ENCODE measurements at places on chromosomes 3 and 15.

- DNase-seq = no peak
Measured at GRCh38 chr15:66907826-66908743, 157.3 kb upstream of the SMAD3 start.

DNA sequence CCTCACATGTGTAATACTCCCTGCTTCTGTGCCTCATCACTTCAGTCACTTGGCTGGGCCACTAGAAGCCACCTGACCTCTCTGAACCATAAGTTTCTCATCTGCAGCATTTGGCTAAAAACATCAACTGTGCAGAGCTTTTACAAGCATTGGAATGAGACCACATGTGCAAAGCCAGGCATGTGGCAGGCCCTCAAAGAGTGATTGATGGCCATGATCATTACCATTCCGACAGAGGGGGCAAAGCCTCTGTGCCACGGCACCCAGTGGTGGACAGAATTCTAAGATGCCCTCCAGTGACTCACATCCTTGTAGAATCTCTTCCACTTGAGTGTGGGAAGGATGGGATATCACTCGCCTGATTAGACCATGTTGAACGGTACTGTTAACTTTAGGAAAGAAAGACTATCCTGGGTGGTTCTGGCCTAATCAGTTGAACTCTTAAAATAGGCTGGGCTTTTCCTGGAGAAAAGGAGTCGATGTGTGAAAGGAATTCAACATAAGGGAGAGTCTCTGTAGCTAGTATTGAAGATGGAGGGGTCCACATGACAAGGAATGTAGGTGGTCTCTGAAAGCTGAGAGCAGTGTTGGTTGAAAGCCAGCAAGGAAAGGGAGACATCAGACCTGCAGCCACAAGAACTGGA lies 13.5 kb downstream of the CDCP1 start:
- DNase-seq = no peak

GRCh38 chr3:16546186-16547010 lies 32.9 kb upstream of the RFTN1 start:
- DNase-seq = no peak

DNA sequence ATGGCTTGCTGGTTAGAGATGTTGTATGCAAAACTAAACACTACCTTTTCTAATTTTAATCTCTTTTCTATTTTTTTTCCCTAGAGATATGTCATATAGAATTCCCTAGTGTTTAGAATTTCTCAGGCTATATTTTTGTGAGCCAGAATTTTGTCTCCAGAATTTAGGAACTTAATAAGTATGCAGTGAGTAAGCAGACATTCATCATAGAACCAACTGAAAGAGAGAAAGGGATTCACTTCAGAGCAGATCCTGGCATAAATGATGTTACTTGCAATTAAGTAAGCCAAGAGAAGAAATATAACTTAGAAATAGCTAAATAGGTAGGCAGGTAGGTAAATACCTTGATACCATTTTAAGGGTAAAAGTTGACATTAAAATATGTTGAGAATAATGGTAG lies 288.9 kb downstream of the ZNF385D start:
- DNase-seq = no peak

DNA sequence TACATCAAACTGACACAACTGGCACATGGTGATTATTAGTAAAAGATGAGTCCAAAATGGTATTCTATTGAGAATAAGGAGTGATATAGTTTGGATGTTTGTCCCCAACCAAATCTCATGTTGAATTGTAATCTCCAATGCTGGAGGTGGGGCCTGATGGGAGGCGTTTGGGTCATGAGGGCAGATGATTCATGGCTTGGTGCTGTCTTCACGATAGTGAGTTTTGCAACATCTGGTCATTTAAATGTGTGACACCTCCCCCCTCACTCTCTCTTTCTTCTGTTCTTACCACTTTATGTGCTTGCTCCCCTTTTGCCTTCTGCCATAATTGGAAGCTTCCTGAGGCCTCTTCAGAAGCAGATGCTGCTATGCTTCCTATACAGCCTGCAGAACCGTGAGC lies 90.6 kb downstream of the RSL24D1 start:
- no peak for DNase-seq

Data from BJ (cell line).